ELR (cell line): ENCODE measurements at places on chromosomes 3 and 15.

DNA sequence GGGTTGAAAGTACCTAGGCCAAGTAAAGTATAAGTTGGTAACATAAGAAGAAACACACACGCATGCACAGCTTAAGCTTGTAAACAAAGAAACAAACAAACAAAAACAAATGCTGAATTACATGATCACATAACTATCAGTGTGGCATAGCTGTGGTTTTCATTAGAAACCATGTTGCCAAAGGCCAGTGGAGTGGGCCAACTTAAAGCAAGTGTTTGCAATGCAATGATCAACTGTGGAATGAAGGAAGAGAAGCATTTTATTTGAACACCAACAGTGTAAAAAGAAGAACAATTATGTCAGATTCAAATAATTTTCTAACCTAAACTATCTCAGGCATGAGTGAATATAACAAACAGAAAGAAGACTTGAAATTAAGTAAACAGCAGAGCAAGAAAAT, 199.4 kb upstream of the STRIT1 start:
- no peak for DNase-seq

DNA sequence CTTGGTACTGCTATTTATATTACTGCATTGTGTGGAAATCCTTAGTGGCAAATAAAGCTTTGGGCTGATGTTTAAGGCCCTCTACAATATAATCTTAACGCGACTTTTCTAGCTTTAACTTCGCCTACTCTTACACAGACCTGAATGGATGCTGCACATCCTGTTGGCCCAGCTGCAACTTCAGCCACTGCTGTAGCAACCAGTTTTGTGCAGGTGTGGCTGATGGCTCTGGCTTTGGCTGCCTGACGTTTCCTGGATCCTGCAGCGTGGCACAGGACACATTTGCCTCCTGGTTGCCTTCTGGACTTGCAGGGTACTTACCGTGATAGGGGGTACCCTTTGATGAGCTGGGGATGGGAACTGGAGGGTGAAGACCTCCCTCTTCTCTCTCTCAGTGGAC, 20.2 kb upstream of the ERICH6 start:
- DNase-seq, result no peak

DNA sequence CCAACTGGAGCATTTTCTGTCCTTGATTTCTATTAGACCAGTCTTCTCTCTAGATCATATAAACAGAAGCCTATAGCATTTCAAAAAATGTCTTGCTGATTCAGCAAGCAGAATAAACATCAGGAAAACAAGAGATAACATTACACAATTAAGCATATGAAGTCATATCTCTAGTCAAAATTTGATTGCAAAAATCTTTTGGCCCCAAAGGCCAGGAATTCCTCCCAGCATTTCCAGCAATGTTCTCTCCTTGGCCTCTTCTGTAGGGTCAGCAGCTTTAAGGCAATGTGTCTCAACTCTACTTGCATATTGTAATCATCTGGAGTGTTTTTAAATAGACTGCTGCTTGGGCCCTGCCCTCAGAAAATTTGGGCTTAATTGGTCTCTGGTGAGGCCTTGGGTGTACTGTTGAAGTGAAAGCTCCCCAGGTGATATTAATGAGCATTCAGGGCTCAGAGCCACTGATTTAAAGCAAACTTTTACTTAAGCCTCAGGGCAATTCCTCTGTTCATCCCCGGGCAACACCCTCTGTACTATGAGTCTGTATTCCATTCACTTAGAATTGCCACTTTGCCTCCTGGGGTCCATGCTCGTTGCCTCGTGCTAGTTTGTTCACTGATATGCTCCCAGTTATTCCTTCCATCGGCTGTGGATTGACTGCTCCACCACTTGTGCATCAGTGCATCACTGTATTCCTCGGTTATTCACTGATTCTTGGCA, 1072.6 kb downstream of the ROBO2 start:
- no peak for DNase-seq

DNA sequence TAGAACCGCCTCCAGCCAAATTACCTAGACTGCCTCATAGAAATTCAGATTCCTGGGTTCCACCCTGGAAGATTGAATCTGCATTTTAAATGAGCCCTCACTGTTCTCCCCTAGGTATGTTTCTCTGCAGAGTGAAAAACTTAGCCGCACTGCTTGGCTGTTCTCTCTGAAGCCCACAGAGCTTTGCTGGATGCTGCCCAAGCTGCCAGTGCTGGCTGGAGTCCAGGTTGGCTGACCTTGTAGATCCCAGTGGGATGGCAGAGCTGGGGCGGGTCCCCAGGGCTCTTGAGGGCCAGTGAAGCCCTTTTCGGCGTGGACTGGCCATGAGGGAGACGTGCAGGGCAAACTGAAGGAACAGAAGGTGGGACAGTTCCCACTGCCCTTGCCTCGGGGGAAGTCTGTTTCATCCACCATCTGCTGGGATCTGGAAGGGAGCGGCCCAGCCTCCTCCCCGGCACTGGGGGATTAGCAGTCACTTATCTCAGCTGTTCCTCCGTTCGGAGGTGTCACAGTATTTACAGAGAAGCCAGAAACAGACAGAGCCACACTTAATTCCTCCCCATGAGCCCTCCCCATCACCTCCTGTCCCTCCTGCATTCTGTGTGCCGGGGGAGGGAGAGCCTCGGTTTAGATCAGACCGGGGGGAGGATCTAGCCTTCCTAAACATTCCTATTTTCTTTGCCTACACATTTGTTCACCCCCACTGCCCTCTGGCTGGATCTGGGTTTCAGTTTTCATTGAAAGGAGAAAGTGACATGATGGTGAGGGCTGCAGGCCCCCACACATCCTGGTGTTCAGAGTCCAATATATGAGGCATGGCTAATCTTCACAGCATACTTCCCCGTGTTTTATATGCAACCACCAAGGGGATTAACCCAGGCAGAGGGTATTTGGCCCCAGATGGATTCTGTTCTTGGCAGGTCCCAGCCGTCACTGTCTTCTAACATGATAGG, 4.1 kb upstream of the ACTC1 start:
- DNase-seq, result no peak

GRCh38 chr15:32663671-32664070, 22.2 kb downstream of the SCG5 start:
- no peak for DNase-seq

- peak; percentile 77 for DNase-seq
These were observed 54.7 kb downstream of the FAM81A start for GRCh38 chr15:59492389-59493377.
